Bronchial epithelial cell (primary cell): ENCODE measurements at places on chromosomes 11 and 22. TPM values are rescaled to one million over a fixed set of nuclear protein-coding genes. Genes with fewer than 3 reads are reported as not detected.

Gene GPR83
- under 0.01 TPM in 2 replicates for total RNA-seq

Gene MMP13
- total RNA-seq = under 0.01 TPM in 1 of 2 replicates, not detected in the other

Gene DDTL
- total RNA-seq = under 0.01 and 1.2 TPM in 2 replicates

Gene NCF4
- total RNA-seq = not detected in 2 replicates

Gene UBQLN3
- total RNA-seq = 0.13 TPM in 1 of 2 replicates, not detected in the other

Gene KCNJ1
- under 0.01 TPM in 1 of 2 replicates, not detected in the other for total RNA-seq

Gene FLRT1
- total RNA-seq = 0.26 and 1.5 TPM in 2 replicates

Gene MS4A8
- total RNA-seq = not detected in 2 replicates

Gene MS4A6A
- not detected in 2 replicates for total RNA-seq

Gene OR52N1
- total RNA-seq = 0.13 TPM in 1 of 2 replicates, not detected in the other

Gene SLC25A1
- 62.3 and 71.6 TPM in 2 replicates for total RNA-seq

Gene SAA1
- 1.6 and 4.7 TPM in 2 replicates for total RNA-seq

Gene OR52I2
- not detected in 2 replicates for total RNA-seq

Gene MOB2
- 38.2 and 41.1 TPM in 2 replicates for total RNA-seq

Gene OR2D2
- total RNA-seq = 0.26 TPM in 1 of 2 replicates, not detected in the other

Gene GAL
- 0.53 and 0.77 TPM in 2 replicates for total RNA-seq

Gene PDE3B
- total RNA-seq = 0.13 and 0.26 TPM in 2 replicates

Gene RIMBP3B
- total RNA-seq = under 0.01 TPM in 1 of 2 replicates, not detected in the other

Gene OR5B21
- total RNA-seq = not detected in 2 replicates

Gene IRAG1
- 0.26 and 0.51 TPM in 2 replicates for total RNA-seq

Gene CYTH4
- not detected in 2 replicates for total RNA-seq

Gene DENND6B
- 1.1 and 1.8 TPM in 2 replicates for total RNA-seq

Gene POTEH
- not detected in 2 replicates for total RNA-seq

Gene PDGFB
- total RNA-seq = 1.1 and 5.6 TPM in 2 replicates

Gene CAT
- total RNA-seq = 12.9 and 24.1 TPM in 2 replicates

Gene B4GALNT4
- total RNA-seq = 10.8 and 11.4 TPM in 2 replicates

Gene OR10D3
- not detected in 2 replicates for total RNA-seq

Gene OR2AG1
- not detected in 2 replicates for total RNA-seq

Gene INSC
- 0.53 and 1.2 TPM in 2 replicates for total RNA-seq

Gene ANO3
- total RNA-seq = under 0.01 TPM in 2 replicates

Gene SLCO2B1
- not detected in 2 replicates for total RNA-seq

Gene CD3D
- total RNA-seq = not detected in 2 replicates

Gene PPP2R1B
- 26.1 and 27.8 TPM in 2 replicates for total RNA-seq

Gene CAPN5
- 3.2 and 9.6 TPM in 2 replicates for total RNA-seq

Gene LGALS12
- total RNA-seq = not detected in 2 replicates

Gene MMP3
- total RNA-seq = 0.13 and 0.26 TPM in 2 replicates

Gene SCUBE1
- under 0.01 TPM in 1 of 2 replicates, not detected in the other for total RNA-seq

Gene F2
- 0.26 and 0.38 TPM in 2 replicates for total RNA-seq

Gene NAV2
- 11.1 and 14.1 TPM in 2 replicates for total RNA-seq

Gene ADAMTS15
- total RNA-seq = 0.13 and 0.26 TPM in 2 replicates

Gene RASSF10
- 2.1 and 2.4 TPM in 2 replicates for total RNA-seq

Gene KRTAP5-7
- 0.13 TPM in 1 of 2 replicates, not detected in the other for total RNA-seq

Gene TSGA10IP
- under 0.01 TPM in 1 of 2 replicates, not detected in the other for total RNA-seq

Gene SLC22A12
- total RNA-seq = not detected in 2 replicates

Gene CHRM1
- not detected in 2 replicates for total RNA-seq

Gene EIF4G2
- 384 and 624 TPM in 2 replicates for total RNA-seq

Gene EHF
- total RNA-seq = 239 and 322 TPM in 2 replicates

Gene RBMXL2
- not detected in 2 replicates for total RNA-seq

Gene KCTD14
- total RNA-seq = 0.77 and 1.3 TPM in 2 replicates

Gene MPPED2
- not detected in 2 replicates for total RNA-seq

Gene RAG2
- total RNA-seq = not detected in 2 replicates

Gene RNF121
- 28.5 and 32.6 TPM in 2 replicates for total RNA-seq

Gene OR6A2
- total RNA-seq = under 0.01 and 0.26 TPM in 2 replicates

Gene SERHL2
- total RNA-seq = 0.79 and 1.4 TPM in 2 replicates

Gene TRMT112
- 355 and 587 TPM in 2 replicates for total RNA-seq

Gene KCNK4
- under 0.01 TPM in 1 of 2 replicates, not detected in the other for total RNA-seq

Gene FREY1
- 0.51 and 1.3 TPM in 2 replicates for total RNA-seq
